ENCODE measurements at places on chromosomes 1 and 21.
A peak's percentile ranks its signal among the peaks of the same experiment; 100 is the strongest.

DNA sequence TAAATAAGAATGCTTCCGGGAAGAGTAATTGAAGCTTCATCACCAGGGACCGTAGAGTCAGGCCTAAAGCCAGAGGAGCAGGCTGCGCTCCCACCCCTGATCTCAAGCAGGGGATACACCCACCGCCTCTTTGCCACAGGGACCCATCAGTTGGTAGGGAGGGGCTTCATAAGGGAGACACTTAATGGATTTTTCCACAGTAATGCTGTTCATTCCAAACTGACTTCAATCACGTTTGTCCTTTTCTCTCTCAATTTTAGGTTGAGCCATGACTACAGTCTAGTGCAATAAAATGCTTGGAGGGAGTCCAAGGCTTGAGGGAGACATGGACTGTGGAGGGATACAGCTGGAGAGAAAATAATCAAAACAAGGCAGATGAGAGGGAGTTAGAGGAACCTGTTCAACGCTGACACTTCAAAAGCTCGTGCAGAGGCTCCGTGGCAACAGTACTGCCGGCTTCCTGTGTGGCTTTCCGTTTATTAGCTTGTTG, 111.5 kb downstream of the SEC16B start:
- peak; percentile 28 for DNase-seq

DNA sequence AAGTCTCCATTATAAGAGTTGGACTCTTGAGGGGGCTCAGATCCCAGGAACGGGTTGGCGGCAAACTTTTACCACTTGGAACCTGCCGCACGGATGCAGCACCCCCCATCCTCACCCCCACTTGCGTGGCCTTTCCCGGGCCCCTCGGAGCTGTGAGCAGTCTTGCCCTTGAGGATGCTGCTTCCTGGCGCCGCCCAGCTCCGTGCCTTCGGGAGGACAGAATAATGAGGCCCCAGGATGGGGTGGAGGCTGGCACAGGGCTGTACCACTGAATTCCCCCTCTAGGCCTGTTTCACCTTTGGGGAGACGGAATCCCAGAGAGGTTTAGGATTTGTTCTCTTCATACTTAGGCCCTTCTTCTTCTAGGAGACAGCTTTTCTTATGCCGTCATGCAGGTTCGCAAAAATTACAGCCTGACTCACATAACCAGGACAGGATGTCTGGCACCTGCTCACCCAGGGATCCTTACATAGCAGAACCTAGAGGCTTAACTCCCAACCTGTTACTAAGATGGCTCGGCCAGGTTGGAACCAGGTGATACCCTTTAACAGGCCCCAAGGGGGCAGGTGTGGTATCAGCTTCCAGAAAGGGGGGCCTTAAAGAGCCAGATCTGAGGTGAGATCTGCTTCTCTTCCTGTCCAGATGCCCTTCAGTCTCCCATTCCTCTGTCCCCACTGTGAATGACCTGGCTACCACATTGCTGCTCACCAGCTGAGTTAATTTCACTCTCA, 1.5 kb downstream of the TRNP1 start:
- peak; percentile 76 for DNase-seq

DNA sequence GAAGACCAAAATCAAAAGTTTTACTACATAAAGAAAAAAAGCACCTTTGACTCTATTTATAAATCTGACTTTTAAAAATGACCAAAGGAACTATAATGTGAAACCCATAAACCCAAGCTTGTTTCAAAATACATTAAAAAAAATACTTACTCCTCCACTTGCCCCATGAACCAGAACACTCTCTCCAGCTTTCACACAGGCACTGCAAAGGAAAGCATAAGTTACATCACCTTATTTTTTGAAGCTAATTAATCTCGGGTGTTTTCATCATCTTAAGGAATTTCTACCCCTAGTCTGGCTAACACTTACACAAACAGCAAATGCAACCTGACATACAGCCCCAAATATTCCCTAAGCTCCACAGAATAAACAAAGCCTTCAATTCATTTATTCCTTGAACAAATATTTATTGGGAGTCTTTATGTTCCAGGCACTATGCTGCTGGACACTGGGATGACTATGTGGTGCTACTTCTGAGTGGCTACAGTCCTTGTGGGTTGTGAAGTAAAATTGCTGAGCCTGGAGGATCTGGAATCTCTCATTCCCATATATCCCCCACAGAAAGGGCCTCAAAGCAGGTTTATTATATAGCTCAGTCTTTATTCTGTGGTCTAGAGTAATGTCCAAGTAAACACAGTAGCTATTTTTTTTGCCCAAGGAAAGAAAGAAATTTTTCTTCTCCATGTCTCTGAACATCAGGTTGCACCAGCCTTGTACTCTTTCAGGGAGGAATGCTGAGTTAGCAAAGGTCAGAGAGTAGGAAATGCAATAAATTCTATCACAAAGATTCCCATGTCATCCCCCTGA, 18.2 kb downstream of the CRYZ start:
- no peak for DNase-seq

DNA sequence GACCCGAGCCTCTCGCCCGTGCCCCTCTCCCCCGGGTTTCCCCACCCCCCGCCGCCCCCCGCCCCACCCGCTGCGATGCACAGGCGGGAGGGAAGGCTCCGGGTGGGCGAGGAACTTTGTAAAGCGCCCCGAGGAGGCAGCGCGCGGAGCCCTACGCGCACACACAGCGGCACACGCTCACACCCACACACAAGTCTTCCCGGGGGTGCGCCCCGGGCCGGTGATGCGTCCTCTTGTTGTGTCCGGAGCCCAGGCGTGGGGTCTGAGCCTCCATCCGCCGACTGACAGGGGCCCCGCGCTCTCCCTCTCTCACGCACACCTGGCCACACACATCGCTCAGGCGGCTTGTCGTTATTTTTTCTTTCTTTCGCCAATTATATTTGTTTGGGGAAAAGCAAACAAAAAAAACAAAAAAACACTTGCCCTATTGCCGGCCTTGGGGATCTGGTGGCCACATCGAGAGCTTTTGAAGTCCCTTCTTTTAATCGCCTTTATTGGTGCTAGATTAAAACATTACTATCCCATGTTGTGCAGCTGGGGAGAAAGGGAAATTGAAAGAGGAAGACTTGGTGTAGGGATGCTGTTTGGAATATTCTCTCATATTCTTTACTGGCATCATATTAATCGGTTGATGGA, 770 bp downstream of the NTNG1 start:
- no peak for DNase-seq

DNA sequence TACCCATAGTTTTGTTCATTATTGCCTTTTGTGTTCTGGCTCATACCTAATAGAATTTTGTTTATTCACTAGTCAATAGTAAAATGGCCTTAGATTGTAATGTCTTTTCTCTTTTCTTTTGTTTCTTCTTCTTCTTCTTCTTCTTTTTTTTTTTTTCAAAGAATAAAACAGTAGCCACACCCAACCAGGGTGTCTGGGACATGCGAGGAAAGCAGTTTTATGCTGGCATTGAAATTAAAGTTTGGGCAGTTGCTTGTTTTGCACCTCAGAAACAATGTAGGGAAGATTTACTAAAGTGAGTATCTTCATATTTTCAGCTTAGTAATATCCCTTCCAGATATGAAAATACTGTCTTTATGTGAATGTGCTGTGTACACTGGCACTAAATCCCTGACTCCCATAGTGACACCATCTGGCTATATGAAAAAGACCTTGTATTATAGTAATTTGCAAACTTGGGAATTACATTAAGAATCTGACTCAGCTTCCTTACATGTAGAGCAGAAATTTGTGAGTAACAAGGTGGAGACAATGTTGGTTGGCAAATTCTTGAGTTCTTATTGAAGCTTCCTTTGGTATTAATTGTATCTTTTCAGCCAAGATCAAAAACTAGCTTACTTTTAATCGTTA, 24.6 kb downstream of the AGO4 start:
- no peak for DNase-seq

- no peak for DNase-seq
These were observed 1.6 kb upstream of the MARK1 start for GRCh38 chr1:220526294-220526693.

GRCh38 chr1:2867861-2868260, 66.4 kb upstream of the TTC34 start:
- no peak for DNase-seq

DNA sequence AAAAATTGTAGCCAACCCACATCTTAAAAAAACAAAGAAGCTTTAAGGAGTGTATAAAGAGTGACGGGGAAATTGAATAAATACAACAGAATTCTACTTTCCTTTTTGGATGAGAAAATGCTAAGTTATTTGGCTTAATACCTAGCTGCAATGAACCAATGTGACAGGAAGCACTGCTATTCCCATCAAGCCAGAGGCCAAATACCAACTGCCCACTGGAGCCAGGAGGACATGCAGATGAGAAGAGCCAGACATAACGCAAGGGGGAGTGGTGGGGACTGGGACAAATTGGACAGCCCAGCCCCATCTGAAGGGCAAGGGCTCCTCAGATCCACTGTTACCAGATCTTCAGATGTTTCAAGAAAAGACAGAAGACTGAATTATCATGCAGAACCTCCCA, 25.7 kb downstream of the DNAJC11 start:
- DNase-seq: no peak

DNA sequence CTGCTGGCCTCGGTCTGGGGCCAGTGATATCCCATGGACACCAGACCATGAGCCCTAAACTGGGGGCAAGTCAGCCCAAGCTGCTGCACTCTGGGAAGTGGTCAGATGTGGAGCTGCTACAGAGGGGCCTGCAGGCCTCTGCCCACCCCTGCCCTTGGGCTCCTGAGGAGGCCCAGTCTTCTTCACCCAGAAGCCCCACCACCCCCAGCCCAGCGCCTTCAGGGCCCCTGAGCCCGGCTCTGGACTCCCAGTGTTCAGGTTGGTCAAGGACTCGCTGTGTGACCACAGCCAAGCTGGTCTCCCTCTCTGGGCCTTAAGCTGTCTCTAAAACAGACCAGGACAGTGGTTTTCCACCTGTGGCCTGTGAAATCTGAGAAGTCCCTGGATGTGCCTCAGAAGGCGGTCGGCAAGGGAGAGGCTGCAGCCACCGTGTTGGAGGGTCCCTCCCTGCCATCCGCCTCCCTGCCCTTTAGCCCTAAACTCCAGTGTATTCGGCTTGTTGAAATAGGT, 79.7 kb upstream of the TMEM51 start:
- no peak for DNase-seq

GRCh38 chr1:7948960-7949359, 8.3 kb upstream of the TNFRSF9 start:
- DNase-seq: no peak

- no peak for DNase-seq
These were observed 20.7 kb downstream of the IL10RB start for GRCh38 chr21:33286600-33287456.

DNA sequence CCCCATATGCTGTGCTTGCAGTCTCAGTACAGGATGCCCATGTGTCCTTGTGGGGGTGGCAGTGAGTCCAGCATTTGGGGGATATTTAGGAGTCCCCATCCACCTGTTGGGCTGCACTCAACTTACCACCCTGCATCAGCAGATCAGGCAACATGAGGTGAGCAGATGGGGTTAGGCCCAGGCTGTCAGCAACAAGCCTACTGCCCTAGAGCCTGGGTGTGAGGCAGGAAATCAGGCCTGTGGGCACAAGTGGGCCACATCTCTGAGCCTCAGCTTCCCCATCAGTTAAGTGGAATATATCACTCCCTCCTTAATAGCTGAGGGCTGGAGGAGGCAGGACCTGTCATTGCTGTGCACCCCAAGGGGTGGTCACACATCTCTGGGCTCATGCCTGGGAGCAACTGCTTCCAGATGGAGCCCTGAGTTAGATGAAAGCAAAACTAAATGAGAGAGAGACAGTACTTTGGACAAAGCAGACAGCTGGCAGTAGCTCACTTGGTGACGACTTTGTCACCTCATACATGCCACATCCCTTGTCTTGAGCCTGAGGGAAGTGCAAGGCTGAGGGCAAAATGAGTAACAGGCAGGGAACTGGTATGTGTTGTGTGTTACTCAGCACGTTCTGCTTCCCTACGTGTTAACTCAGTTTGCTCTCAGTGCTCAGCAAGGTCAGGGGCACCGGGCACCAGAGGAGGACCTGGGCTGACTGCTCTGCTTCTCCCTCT, 48.4 kb downstream of the TRIM11 start:
- no peak for DNase-seq

DNA sequence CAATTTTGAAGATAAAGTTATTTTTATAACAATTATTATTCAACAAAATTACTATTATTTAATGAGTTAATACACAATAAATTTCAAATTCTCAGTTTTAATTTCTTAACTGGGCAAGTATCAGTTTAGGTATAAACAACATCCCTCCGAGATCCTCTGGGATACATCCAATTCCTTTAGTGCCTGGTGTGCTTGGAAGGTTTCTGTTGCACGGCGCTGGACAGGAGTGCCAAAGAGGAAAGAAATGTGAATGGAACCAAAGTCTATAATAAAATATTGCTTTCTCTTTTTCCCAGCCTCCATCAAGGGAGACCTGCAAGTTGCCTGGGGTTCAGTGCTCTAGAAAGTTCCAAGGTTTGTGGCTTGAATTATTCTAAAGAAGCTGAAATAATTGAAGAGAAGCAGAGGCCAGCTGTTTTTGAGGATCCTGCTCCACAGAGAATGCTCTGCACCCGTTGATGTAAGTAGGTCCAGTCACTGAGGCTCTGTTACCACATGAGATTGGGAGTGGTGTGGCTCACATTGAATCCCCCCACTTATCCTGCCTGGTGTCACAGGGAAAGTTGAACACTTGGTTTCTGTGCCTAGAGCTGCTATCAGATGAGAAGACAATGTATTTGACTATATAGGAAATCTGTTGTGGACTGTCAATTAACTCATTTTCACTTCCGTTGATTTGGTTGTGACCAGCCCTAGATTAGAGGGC, 22.8 kb downstream of the DDR2 start:
- DNase-seq: no peak

DNA sequence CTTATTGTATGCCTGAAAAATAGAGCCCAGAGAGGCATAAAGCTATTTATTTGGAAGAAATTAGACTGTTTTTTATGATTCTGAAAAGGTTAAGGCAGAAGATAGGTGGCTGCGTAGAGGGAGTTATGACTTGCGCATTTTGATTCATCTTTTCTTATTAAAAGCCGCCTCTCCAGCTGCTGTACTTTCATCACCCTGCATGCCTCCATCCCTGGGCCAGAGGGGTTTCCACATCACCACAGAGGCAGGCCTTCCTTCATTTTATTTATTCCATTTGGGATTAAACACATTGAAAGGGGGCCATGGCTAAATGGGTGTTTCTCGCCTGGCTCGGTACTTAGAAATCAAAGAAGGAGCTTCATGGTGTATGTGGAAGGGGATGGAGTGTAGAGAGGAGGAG, 14.6 kb upstream of the RGS8 start:
- no peak for DNase-seq

- DNase-seq: peak; percentile 51
These were observed 5.4 kb downstream of the FOXO6 start for GRCh38 chr1:41366455-41367287.

GRCh38 chr1:72936151-72936740, 653.9 kb upstream of the NEGR1 start:
- no peak for DNase-seq

GRCh38 chr21:42111470-42111743, 40.3 kb downstream of the UMODL1 start:
- no peak for DNase-seq

- no peak for DNase-seq
These were observed 1018.5 kb downstream of the ADGRL2 start for GRCh38 chr1:82819234-82819633.

DNA sequence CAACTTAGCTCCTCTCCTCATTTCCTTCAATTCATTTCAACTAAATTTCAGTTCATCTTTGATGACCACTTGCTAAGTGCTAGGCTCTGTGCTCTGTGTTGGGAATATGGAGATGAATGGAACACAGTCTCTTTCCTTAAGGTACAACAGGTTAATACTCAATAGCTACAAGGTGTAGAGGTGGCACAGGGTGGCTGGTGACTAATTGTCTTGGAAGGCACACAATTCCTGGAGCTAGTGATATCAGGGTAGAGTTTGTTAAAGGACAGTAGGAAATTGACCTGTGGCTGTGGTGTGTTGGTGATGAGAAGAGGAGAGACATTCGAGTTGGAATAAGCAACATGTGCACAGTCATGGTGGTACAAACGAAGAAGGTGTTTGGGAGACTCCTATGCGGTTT, 124.9 kb downstream of the RUNX1 start:
- no peak for DNase-seq
